GM03348 (cell line): ENCODE measurements at places on chromosomes 16 and 17.

DNA sequence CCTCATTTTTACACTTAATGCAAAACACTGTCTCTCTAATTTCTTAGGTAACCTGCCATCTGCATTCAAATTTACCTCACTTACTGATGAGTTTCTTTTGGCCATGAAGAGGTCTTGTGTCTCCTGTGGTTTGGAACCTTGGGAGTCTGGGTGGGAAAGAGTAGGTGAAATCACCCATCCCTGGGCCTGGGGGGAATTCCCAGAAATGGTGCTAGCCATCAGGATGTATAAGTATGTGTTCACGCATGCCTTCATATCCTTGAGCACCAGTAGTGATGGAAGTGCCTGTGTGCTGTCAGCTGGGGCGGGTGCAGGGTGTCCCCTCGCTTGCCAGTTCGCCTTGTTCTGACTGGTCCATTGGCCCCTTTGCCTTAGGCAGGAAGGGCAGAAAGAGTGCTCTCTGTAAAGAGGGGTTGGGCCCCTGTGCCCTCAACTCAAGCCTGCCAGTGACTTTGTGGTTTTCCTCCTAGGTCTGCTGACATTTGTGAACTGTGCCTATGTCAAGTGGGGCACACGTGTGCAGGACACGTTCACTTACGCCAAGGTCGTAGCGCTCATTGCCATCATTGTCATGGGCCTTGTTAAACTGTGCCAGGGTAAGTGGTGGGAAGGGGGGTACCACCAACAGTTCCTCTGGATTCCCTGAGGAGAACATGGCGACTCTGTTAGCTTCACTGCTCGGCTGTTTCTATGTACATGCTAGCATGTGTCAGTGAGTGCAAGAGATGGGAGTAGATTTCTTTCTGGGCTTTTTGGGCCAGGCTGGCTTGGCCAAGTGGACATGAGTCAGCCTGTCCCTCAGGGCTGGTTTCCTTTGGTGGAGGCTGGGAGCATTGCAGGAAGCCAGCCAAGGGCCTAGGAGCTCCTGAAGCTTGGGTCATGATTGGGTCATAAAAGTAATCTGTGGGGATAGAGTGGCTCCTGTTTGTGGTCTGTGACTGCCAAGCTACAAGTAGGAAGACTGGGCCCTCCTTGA is 23.2 kb downstream of the SLC7A6OS start:
- DNase-seq, result peak; percentile 92

- no peak for DNase-seq
These were observed 178.1 kb upstream of the CCL2 start for GRCh38 chr17:34076743-34077631.

DNA sequence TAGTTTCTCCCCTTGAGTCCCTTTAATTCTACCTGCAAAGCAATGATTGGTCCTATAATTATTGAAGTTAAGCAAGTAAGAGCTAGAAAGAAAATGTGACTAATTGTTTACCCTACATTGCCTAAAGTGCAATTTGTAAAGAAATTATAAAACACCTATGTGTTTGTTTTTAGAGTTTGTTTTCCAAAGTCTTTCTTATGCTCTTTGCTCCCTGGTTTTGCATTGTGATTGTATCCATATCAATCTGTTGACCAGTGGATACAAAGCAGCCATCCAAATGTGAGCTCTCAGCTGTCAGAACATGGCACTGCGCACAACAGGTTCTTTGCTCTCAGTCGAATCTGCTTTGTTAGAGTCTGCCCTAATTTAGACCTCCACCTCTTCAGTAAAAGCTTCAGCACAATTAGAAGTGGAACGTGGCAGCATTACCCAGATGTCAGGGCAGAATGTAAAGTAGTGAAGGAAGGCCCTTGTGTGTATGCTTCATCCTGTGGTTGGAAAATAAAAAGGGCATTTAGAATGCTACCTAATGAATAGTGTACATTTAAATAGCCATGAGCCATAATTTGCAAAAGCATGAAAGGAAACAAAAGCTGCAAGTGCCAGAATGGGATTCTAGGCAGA is 70.5 kb downstream of the AATF start:
- no peak for DNase-seq

DNA sequence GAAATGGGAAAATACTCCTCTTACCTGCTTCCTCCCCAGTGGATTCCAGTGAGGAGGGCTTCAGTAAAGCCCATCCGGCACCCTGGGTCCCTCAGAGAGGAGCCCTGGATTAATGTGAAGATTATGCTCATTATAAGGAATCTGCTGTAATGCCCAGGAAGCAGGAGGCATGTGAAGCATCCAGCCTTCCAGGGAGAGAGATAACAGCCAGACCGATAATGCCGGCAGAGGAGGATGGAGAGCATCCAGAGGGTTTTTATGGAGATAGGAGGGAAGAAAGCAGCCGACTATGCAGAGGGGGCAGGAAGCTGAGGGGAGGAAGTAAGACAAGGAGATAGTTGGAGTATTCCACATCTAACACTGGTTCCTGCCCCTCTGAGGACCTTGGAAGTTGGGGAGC is 53.7 kb upstream of the TMEM132E start:
- DNase-seq, result no peak

DNA sequence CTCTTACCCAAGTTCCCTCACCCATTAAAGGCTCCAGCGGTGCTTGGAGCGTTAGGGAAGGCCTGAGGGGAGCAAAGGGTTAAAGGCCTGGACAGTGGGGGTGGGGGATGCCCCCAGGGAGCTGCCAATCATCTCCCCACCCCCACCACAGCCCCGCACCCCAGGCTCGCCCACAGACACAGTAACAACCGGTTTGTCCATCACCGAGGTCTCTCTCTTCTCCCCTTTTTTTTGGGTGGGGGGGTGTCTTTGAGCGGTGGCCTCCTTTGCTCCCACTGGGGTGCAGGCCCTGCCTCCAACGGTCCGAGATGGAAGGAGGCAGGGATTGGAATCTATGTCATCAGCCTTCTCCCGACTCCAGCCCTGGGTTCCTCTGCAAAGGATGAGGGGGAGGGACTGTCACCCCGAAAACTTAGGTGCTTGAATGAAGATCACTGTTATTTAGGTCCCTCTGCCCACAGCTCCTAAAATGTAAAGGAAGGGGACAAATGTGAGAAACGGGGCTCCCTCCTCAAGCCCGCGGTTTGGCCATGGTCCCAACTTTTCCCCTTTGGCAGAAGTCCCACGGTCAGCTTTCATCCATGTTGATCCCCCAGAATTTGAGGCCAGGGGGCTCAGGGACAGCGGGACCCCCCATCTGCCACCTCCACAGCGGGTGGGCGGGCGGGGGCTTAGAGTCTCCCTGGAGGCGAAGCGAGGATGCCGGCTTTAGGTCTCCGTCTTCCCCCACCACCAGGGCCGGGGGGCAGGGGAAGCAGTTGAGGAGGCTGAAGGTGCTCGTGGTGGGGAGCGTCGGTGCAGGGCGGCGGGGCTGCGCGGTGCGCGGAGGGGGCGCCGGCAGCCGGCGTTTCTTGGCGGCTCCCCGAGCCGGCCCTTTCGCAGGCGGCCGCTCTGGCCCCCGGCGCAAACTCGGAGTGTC is 1.7 kb downstream of the EPOP start:
- no peak for DNase-seq

- DNase-seq, result no peak
These were observed 154.2 kb downstream of the MRM1 start for GRCh38 chr17:36755586-36755985.

DNA sequence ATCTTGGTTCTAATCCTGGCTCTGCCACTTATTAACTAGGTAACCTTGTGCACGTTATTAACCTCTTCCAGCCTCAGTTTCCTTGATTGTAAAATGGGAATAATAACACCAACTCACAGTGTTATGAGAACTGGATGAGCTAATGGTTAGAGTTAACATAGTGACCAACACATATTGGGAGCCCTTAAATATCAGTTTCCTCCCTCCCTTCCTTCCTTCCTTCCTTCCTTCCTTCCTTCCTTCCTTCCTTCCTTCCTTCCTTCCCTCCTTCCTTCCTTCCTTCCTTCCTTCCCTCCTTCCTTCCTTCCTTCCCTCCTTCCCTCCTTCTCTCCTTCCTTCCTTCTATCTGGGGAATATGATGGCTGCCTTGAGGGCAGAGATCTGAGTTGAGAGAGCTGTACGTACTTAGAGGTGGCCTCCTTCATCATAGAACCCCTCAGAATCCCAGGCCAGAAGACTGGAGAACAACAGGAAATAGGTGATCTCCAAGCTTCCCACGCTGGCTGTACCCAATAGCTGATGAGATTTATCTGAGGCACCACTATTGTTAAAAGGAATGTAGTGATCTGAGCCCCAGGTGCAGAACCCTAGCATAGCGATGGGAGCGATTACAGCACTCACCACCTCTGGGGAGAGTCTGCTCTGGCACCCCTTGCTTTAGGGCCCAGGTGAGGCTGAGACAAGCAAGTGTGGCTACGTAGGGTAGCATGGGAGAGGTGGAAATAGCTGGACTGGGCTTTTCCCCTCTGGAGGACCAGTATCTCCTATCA is 26.2 kb downstream of the CCR7 start:
- DNase-seq, result no peak

GRCh38 chr17:35577830-35578196 is 558 bp downstream of the PEX12 start:
- peak; percentile 14 for DNase-seq

- DNase-seq, result no peak
These were observed 396.9 kb downstream of the CDH13 start for GRCh38 chr16:83023640-83024039.

DNA sequence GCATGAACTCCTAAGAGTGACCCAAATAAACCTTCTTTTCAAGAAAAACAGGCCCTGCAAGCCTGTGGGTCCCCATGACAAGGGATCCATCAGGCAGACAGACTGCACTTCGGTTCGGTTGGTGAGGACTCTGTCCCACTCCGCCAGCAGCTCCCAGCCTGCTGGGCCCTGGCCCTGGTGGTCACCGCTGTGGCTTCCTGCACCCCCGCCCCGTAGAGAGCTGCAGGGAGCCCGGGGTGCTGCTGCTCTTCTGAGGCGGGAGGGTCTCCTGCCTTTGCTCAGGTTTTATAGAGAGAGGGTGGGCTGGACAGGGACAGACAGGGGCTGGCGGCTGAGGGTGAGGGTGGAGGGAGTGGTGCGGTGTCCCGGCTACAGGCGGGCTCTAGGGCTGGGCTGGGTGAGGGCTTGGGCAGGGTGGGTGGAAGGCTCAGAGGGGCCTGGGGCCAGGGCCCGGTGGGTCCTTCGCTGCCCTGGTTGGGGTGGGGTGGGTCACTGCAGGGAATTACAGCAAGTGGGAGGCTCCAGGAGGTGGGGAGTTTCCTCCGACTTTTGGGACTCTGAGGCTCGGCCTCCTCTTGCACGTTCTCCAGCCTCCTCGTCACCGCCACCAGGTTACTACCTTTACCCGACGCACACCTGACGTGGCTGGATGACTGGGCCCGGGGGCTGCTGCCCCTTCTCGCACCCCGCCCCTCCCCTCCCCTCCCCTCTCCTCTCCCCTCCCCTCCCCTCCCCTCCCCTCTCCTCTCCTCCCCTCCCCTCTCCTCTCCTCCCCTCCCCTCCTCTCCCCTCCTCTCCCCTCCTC is 90.2 kb upstream of the CBX4 start:
- DNase-seq, result no peak

DNA sequence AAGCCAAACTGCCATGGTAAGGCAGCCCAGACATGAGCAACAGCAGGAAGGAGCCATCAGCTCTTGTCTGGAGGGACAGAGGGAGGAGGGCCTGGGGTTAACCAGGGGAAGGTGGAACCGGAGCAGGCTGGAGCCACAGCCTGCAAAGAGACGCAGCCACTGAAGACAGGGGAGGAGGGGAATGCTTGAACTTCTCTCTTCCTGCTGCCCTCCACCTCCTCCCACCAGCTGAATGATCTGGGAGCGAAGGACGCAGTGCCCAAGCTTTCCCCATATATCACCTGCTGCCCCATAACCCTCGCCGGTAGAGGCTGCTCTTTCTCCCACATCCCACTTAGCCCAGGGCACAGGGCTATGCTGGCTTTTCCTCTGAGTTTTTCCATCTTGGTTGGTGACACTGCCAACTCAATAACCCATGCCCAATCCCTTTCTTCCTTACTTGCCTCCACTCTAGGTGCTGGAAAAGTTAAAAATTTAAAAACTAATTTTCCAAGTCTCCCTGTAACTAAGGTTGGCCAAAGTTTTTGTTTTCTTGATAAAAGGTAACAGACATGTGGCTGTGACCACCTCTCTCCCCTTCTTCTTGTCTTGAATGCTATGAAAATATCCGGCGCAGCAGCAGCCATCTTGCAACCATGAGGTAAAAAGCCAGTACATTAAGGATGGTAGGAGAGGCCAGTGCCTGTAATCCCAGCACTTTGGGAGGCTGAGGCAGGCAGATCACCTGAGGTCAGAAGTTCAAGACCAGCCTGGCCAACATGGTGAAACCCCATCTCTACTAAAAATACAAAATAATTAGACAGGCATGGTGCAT is 21.8 kb upstream of the CACNG4 start:
- DNase-seq, result no peak

DNA sequence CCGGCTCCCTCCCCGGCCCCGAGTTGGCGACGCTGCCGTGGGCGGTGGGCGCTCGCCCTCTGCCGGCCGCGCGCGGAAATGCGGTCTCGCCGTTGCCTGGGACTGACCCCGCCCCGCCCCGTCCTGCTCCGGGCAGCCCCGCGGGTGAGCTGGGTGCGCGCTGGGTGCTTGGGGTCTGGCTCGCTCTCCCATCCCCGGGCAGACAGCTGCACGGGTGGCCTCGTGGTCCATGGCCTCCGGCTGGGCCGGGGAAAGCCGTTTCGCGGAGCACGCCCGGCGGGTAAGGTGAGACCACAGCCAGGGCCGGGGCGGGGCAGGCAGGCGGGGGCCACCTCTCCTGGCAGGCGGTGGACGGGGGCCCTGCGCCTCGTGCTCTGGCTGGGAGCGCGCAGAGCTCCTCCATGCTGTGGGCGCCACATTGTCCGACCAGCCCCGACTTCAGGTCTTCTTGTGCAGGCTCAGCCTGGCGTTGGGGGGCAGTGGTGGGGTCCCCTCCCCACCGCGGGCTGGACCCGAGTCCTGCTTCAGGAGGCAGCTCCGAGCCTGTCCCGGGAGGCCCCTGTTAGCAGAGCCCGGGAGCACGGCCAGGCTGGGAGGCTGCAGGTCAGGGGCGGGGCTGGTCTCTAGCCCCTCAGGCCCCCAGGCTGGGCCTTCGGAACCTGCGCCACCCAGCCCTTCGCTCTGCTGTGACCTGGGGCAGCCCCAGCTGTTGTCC is 7.0 kb upstream of the C1QTNF8 start:
- DNase-seq, result peak; percentile 95

DNA sequence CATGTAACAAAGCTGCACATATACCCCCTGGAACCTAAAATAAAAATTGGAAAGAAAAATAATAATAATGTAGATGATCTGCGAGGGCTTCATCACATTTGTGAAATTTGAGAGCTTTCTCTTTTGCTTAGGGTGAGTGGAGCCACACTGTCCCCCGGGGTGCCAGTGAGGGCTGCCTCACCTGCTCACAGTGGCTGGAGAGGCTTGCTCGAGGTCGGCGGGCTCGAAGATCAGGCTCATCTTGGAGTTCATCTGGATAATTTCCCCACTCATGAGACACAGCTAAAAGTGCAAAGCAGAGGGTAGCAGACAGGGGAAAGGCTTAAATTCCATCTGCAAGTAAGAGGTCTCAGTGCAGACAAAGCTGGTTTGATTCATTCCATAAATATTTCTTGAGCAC is 123.8 kb downstream of the DNAH3 start:
- DNase-seq, result no peak

GRCh38 chr16:63938661-63939060 is 1183.2 kb downstream of the CDH11 start:
- DNase-seq, result peak; percentile 6
